ENCODE measurements at places on chromosomes 3 and 15.

GRCh38 chr15:95208988-95209387 is 977.6 kb downstream of the MCTP2 start:
- DNase-seq, result no peak

GRCh38 chr3:89059211-89059925 is 48.1 kb upstream of the EPHA3 start:
- no peak for DNase-seq

GRCh38 chr3:143132246-143132980 is 12.8 kb downstream of the CHST2 start:
- no peak for DNase-seq

- no peak for DNase-seq
These were observed 27.1 kb downstream of the C15orf39 start for GRCh38 chr15:75228787-75229186.

DNA sequence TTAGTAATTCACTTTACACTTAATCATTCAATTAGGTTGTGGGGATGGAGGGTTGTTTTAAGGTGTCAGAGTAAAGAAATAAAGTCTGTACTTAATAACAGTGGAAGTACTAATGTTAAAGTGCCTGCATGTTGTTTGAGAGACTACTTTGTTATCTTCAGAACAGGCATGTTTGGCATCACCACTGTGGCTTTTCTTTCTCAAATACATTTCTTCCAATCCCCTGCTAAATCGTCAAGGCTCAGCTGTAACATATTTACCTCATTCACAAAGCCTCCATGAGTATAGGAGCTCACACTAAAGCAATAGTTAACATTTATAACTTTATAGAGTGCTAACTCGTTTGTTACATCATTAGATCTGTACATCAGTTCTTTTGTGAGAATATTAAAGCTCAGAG is 2.6 kb downstream of the TIMMDC1 start:
- no peak for DNase-seq

- no peak for DNase-seq
These were observed 481.9 kb upstream of the CNTN4 start for GRCh38 chr3:1616744-1617143.

DNA sequence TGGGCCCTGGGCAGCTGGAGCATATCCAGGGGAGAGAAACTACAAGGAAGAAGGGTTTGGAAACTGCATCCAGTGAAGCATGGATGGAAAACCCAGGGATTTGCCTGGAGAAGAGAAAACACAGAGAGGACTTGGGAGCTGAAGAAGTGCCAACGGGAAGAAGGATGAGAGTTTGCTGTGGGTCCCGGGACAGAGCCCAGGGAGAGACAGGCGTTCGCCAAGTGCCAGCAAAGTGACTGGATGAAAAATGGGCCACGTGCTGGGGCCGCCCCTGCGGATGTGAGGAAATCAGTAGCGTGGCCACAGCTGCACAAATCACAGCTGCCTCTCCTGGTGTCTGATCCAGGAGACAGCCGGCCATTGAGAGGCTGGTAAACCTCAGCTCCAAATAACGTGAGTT is 70.4 kb downstream of the HES1 start:
- no peak for DNase-seq

DNA sequence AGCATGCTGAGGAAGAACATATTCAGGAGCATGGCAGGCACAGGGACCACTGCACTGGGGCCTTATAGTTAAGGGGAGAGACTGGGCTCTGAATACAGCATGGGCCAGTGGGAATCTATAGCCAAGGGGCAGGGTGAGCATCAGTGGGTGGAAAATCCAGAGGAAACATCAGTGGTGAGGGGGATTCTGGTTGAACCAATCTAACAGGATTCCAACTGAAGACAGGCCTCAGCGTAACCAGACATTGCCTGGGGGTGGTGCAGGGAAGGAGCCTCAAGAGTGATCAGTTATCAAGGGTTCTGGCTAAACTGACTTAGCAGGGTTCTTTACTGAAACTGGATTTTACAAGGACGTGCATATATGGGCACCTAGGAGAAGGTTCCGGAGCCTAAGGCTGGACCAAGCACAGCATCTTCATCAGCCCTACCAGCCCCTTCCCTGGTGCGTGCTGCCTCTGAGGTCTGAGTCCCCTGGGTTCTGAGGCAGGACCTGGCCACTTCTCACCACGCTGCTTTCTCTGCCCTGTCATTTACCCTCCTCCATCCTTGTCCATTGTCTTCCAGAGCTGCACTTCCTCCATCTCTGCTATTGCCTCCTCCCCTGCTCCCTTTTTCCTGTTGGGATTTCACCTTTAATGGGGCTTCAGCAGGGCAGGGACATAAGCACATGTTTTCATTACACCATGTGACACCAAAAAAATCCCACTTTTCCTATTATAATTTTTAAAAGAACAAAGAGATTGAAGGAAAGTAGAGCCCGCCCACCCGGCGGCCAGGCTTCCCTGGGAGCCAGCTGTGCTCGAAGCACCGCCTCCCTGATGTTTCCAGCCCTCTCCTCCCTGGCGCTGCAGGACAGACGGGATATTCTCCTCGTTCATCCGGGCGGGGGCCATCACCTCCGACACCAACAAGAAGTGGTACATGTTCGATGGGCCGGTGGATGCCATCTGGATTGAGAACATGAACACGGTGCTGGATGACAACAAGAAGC is 52.1 kb downstream of the DNAH1 start:
- DNase-seq, result no peak

- no peak for DNase-seq
These were observed 85.6 kb upstream of the PIAS1 start for GRCh38 chr15:67968564-67968963.

GRCh38 chr15:77986891-77987764 is 90.4 kb downstream of the TBC1D2B start:
- DNase-seq, result no peak

- no peak for DNase-seq
These were observed 417.6 kb upstream of the CDIN1 start for GRCh38 chr15:36161771-36162212.

- no peak for DNase-seq
These were observed 237.7 kb upstream of the LYSMD4 start for GRCh38 chr15:99970891-99971430.

DNA sequence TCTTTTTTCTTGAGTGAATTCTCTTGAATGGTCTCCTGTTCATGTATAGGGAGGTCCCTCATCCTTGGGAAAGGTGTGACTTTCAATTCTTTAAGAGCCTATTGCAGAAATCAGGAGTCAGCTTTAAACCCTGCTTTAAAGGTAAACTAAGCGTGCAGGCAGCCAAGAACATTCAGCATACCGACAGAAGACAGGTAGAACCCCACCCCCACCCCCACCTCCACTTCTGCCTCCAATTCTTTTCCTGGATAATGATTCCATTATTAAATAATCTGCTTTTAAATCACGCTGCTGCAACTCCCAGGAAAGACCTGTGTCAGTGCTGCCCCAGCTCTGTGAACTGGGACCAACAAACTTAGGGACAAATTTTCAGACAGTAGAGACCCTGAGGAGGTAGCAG is 49.3 kb upstream of the SKOR1 start:
- no peak for DNase-seq

DNA sequence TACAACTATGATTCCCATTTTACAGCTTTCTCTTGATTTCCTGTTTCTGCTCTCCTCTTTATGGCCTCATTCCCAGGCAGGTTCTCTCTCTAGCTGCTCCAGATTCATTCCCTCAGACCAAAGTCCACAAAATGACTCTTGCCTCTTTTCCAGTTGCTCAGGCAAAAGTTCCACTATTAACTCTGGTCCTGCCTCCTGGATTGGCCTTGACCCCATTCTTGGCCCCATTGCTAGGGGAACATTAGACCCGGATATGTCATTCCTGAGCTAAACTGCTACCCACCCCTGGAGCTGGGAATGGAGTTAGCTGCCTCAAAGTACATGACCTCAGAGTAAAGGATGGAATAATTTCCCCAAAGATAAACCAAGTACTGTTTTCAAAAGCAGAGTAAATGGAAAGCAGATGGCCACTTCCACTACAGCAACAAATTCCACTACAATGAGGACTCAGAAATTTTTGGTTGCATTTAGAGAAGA is 73.0 kb upstream of the GAP43 start:
- DNase-seq, result no peak

DNA sequence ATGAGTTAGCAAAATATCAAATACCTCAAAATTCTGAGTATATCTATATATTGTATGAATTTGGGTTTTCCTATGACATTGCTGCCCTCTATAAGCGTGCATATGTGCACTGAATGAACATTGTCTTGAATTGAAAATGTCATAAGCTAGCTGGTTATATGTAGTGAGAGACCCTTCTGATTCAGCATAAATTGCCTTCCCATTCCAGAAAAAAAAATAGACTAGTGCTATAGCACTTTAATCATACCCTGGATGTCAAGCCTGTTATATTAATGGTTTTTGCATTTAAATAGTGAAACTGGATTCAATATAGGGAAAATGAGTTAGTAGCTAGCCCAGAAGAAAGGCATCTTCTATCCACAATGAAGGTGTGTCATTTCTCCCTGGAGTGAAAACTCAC is 265.1 kb downstream of the TUSC7 start:
- DNase-seq, result no peak

DNA sequence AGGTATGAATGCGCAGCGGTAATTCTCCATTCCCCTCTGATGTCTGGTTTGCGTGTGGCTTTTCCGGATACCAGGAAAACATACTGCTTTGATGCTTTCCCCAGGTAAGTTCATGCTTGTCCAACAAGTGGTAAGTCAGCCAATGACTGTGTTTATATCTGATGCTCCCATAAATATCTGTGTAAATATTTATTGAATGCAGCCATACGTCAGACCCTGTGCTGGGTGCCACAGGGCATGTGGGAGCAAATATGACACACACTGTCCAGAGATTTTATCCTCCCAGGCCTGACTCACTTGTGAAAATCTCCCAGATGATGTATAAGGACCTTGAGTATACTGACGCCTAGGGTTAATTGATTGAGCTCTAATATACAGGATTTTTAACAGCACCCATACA is 29.6 kb upstream of the CEMIP start:
- DNase-seq, result no peak

GRCh38 chr3:165854696-165855095 is 17.5 kb upstream of the BCHE start:
- DNase-seq, result no peak

DNA sequence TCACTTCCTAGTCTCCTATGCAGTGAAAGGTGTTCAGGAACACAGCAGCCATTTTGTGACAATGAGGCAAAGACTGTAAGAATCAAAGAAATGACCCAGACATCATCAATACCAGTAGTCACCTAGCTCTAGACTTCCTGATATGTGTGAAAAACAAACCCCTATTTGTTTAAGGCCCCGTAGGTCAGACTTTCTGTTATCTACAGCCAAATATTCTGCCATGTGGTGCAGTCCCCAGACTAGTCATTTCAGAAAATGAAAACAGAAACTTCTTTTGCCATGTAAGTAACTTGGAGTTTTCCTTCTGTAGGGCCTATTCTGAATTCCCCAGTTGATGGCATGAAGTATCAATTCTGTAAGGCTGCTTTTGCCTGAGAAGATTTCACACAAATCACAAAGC is 181.7 kb upstream of the SNTN start:
- DNase-seq, result no peak

GRCh38 chr3:53257465-53257864 is 1.6 kb upstream of the TKT start:
- DNase-seq, result no peak

DNA sequence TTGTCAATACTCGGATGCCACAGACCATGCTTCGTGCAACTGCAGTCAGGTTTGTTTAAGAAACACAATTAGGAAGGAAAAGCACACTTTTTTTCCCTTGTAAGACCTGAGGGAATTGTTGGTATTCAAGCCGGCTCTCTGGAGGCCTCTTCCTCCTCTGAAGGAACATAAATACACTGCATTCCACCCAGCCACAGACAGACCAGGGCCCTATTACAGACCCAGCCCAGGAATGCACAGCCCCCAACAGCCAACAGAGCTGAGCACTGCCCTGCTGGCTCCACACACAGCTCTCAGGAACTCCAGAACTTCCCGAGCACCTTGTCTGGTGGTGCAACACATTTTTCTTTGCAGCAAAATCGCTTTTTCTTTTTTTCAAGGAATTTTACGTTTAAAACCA is 488.7 kb upstream of the PROK2 start:
- DNase-seq, result no peak

GRCh38 chr3:195031574-195032003 is 239.4 kb downstream of the XXYLT1 start:
- no peak for DNase-seq

- no peak for DNase-seq
These were observed 65.3 kb downstream of the MESD start for GRCh38 chr15:80924278-80924677.

DNA sequence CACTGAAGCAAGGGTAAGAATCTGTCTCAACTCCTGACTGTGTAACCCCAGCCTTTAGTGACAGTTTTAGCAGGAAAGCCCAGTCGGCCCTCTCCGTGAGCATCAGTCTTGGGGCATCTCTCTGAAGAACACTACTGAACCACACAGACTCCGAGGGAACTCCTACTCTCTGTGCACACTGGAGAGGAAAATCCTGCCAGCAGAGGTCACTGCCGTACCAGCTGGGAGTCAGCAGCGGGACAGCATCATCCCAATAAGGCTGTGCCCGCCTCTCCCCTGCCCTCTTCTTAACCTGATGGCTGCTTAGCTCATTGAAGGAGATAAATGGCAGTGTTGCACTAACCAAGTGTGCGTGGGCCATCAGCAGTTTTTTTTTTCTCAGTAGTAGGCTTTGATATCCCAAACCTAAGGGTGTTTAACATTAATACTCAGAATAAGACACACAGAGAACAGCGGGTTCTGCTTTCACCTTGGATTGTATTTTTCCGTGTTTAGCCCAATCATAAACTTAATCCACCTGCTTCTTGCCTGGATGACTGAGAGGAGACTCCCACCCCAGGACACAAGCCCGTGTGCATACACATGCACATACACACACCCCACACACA is 26.6 kb upstream of the RASA2 start:
- peak; percentile 93 for DNase-seq

- DNase-seq, result no peak
These were observed 120.0 kb upstream of the FRMD4B start for GRCh38 chr3:69505770-69506407.

DNA sequence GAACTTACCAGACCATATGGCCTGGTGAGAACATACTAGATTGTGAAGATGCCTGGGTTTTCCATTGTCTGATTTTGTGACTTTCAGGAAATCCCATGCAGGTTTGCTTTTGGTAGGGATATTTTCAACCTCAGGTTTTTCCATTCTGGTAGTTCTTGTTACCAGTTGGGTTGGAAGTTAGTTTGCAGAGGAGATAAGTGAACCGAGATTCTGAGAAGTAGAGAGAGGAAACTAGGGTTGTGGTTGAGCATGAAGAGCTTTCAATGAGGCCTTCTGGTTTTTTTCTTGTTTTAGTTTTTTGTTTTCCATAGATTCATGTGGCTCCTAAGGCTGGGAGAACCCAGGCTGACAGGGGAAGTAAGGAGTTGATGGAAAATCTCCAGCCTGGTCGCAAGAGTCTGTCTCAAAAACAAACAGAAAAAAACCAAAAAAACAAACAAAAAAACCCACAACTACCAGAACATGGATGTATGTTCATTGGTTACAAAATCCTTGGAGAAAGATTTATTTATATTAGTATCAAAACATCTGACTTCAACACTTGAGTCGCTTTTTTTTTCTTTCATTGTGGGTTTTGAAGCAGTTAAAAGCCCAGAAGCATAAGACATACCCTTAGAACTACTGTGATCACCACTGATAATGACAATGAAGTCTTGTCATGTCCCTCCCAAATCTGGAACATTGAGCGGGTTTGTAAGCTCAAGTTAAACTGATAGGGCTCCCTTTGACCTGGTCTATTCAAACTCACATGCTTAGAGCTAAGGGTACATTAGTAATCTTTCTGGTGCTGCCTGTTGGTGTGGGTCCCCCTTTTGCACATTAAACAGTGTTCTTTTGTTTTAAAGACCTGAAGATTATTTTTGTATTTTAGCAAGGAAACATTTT is 3.2 kb downstream of the GPR171 start:
- DNase-seq, result no peak

Measured in stimulated activated CD4-positive, alpha-beta T cell treated with anti-CD3 and anti-CD28 coated beads, Interleukin-4, amount 100 ng/mL, for 24 hours (primary cell).